Gastrocnemius medialis (tissue), 4 donors: ENCODE measurements at places on chromosomes 11 and 22.

DNA sequence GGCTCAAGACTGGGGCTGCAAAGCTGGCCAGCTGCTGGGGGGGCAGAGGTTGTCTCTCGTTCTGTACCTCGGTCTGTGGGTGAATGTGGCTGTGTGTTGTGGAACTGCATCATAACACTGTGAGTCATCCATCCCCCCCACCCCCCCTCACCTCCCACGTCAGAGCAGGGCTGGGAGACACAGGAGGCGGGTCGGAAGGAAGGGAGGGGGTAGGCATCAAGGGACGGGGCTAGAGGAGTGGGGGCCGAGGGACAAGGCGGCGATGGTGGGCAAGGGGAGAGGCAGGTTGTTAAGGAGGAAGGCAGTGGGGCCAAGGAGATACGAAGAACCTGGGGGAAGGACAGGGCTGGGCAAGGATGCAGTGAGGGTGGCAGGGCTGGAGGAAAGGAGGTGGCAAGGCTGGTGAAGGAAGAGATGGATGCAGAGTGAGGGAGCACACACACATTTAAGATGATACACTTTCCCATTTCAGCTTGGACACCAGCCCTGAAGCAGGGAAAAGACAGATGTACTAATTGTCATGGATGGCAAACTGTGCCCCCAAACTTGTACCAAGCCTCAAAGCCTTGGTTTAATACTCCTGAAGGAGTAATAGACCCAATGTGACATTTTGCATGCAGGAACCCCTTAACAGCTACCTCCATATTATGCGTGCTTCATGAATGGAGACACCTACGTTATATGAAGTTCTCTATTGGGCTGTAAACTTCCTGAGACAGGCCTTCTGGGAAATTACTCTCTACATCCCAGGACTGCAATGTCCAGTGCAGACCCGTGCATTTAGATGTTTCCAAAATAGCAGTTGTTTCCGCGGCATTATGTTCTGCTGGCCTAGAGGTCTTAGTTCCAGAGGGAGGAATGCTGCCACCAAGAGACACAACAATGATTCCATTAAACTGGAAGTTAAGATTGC lies at the start of gene YPEL4:
YPEL4 (minus strand) TSS at position 87 of the 913 bp plus-strand sequence. CDS start 2,805 bp downstream, outside the sequence.
- DNase-seq = no peak

DNA sequence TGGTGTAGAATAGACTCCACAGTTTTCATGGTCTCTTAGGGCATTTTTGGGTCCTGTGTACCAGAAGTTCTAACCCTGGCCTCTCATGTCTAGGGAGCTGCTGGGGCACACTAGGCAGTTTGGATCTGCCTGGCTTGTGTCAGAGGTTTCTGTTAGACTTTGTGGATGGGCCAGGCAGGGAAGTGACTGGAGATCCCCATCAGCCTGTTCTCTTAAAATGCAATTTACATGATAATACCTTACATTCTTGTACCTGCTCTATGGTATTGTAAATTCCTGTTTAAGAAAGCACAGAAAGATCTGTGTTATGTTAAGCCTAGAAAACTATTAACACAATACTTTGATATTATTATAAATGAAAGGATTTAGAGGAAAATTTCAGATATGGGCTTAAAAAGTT lies 104.0 kb downstream of the ARHGAP42 start:
- DNase-seq = no peak

GRCh38 chr11:57905439-57905838 lies 118.2 kb upstream of the OR9Q1 start:
- no peak for DNase-seq

GRCh38 chr11:71388637-71389235 lies 59.5 kb downstream of the DHCR7 start:
- no peak for DNase-seq

DNA sequence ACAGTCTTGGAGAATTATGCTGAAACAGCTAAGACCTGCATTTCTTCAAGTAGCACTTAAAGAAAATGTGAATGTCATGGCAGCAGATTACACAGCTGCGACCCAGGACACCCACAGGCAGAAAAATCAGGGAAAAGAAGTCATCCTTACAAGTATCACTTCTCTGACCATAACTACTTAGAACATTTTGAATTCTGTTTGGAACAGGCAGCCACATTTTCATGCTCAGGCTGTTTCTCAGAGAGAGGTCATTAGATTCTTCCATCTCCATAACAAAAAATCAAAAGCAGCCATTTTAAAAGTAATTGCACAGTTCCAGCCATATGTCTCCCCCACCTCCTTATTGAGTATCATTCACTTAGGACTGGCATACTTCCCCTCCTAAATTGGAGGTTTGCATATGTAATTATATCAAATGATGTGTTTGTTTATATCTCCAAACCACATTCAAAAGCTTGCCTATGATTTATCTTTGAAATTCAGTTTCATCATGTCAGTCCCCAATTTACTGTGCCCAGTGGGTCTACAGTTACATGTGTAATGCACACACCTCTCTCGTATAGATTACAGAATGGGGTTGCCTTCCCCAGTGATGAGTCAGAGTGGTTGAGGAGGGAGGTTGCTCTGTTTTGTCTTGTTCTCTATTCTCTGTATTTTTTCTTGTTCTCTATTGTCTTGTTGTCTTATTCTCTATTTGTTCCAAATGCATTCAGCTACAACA lies 276.5 kb upstream of the MTNR1B start:
- DNase-seq = no peak

- DNase-seq = no peak
These were observed 9.4 kb upstream of the ADAMTS8 start for GRCh38 chr11:130437848-130438247.

DNA sequence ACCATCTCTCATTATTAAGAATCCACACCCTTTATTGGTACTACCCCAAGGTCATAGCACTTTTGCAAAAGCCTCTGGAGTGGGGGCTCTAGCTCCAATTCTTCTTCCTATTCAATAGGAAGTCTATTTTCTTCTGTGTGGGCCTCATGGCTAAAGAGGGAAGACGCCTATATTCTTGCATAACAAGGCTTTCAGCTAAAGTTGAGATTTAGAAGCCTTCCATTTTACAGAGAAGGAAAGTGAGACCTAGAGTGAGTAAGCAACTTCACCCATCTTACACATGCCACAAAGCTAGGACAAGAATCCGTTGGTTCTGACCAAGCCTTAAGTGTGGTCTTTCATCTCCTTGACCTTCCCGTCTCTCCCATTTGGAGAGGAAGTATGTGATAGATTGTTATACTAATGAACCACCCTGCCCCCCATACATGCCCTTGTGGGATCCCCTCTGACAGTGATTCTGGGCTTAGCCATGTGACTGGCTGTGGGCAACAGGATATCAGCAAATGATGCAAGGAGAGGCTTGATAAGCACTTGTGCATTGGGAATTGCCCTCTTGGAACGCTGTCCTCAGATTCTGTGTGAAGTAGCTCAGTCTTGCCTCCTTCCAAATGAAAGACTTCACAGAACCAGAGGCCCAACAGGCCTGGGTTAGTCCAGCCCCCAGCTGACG lies 12.3 kb downstream of the BACE1 start:
- DNase-seq = no peak

GRCh38 chr11:108025387-108026080 lies 16.8 kb downstream of the CUL5 start:
- no peak for DNase-seq

GRCh38 chr11:95706974-95707387 lies 82.6 kb downstream of the FAM76B start:
- no peak for DNase-seq

DNA sequence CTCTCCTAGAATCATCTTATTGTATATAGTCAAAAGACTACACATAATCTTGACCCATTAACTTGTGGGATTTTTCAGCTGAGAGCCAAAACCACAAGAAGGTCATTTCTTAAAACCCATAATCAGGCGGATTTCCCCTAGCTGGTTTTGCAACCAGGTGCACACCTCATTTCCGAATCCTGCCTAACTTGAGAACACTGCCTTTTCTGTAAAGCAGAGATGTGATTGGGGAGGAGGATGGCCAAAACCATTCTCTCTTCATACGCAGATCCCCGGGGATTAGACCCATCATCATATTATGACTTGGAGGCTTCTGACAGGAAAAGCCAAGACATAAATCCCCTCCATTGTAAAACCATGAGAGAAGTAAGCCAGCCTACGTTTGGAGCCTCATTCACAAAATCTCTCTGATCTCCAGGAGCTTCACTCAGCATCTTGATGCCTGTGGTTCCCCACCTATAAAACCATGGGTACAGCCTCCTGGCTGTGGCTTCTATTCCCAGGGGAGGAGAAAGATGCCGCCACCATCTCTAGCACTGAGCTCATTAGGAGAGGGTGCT lies 191.3 kb downstream of the KIF18A start:
- DNase-seq = no peak

DNA sequence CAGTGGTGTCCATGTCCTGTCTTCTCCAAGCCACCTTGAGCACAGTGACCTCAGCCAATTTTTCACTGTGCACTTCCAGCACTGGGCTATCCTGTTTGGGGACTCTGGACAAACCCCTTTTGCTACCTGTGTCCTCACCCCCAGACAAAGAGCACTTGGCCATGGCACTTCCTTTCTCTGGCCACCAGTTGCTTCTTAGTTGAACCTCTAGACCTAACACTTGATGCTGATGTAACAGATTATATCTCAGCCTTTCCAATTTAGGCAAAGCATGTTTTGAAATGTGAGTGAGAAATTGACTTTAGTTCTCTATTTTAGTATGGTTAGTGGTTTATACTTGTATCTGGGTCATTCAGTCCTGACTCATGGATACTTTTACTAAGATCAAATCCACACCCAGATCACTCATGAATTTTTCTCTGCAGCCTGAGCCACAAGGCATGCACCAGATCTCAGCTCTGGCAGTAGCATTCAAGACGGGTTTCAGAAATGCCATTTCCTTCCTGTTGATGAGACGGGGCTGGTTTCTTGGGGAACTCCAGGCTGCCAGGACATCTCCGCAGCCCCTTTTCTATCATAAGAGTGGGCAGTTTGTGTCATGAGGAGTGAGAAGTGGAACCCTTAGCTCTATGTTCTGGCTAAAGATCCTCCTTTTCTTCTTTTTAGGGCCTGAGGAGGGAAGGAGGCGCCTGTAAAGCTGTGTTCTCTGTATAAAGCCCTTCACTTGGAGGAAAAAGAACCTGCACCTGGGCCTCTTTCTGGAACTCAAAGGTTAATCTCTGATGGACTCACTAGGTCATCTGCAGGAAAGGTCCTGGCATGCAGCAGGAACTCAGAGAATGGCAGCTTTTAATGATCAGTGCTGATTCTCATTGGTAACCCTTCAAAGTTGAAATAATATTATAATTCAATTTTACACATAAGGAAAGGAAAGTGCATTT lies 185.6 kb upstream of the TENM4 start:
- DNase-seq = no peak

GRCh38 chr11:2593393-2593950 lies 106.3 kb downstream of the KCNQ1OT1 start:
- no peak for DNase-seq

DNA sequence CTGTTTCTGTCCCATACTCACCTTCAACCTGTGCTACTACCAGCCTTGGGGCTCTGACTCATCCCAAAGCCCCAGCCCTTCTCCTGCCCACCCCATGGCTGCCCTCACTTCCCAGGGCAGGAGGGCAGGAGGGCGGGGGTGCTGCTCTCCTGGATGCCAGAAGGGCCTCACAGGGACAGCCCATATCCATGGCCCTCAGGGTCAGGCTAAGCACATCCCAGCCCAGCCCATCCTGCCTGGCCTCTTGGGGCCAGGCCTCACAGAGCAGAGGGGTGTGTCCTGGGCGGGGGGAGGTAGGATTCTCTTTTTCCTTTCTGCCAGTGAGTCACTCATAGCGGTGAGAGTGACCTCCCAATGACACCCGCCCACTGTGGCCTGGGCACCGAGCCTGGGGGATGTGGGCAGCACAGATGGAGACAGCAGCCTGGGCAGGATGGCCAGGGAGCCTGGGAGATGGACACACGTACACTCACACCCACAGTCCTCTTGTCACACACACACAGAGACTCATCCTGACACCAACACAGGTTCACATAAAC lies 2.4 kb downstream of the LTBP3 start:
- no peak for DNase-seq

DNA sequence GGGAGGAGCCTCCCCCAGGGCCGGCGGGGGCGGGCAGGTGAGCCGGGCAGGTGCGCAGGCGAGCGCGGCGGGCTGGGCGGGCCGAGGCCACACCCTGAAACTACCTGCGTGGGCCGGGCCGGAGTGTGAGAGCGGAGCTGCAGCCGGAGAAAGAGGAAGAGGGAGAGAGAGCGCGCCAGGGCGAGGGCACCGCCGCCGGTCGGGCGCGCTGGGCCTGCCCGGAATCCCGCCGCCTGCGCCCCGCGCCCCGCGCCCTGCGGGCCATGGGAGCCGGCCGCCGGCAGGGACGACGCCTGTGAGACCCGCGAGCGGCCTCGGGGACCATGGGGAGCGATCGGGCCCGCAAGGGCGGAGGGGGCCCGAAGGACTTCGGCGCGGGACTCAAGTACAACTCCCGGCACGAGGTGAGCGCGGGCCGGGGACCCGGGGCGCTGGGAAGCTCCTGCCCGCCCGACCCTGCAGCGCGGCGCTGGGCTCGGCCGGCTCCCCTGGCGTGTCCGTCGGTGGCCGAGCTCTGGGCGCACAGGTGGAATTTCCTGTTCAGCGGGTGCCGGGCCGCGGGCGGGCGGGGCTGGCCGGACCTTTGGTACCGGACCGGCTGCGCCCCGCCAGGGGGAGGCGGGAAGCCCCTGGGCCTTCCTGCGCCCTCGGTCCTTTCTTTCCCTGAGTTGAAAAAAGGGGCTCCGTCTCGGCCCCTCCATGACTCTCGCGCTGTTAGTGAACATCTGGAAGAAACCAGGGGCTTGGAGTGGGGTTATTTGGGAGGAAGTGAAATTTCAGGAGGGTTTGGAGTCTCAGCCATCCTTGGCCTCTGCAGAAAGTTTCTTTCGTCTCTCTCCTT lies at the start of gene ST14:
ST14 (plus strand) TSS at position 126 of the 841 bp plus-strand sequence; CDS start at position 324, 198 bp downstream.
- DNase-seq = no peak

DNA sequence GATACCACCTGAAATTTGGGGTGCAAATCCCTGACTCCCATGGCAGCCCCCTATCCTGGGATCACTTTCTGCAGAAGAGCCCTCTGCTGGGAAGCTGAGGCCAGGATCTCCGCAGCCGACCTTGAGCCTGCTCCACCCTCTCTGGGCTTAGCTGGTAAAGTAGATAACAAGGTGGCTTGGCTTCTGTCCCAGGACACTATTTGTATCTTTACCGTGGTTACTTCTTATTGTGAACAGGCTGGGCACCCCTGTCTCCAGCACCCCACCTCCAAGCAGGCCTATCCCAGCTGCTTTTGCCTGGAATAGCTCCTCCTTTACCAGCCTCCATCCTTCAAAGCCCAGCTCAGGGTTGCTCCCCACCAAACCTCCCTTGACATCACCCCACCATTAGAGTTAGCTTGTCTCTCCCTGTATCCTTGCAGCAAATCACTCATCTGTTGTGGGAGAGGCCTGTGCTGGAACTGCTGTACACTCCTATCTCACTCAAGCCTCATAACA lies 35.2 kb upstream of the P2RY2 start:
- peak; percentile 8 for DNase-seq

DNA sequence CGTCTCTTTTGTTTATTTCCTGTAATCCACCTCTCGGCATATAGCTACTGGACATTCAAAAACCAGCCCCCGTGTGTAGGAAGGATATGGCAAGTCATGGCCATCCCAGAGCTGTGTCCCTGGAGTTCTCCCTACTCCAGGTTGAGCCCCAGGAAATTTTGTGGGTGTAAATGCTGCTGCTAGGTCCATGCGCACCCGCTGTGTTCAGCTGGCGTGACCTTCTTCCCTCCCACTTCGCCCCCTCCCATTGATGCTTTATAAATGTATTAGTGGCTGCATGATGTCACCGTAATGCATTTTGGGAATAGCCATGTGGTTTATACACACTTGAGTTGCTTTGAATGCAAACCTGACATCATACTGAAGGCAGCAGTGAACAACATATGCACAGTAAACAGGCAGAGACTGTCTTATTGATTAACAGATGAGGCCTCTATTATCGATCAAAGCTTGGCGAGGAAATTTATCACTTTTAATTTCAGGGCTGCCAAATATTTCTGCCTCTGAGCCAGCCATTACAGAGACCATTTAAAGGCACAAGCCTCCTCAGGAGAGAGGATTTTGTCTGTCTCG lies 113.6 kb upstream of the NNMT start:
- no peak for DNase-seq
